T-helper 1 cell (primary cell): ENCODE measurements at places on chromosomes 2 and 18.

GRCh38 chr18:1056404-1056803 is 151.7 kb downstream of the ADCYAP1 start:
- no peak for DNase-seq

DNA sequence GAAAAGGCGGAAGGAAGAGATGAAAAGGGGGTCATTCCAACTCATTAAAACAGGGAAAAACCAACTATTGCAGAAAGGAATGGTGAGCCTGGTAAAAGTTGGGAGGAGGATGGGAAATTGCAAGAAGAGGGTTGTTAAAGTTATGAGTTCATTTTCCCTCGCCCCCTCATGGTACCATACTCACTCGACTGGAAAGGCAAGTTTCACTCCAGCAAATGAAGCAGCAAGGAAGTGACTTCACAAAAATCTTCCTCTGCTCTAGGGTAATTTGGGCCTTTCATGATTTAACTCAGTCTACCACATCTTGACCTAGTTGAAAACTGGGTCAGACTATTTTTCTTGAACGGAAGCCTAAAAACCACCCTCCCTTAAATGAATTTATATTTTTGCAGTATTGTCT is 22.8 kb upstream of the DAW1 start:
- no peak for DNase-seq

- DNase-seq, result no peak
Observed at GRCh38 chr2:12710301-12710700, 6.4 kb upstream of the TRIB2 start.

- no peak for DNase-seq
Observed at GRCh38 chr2:12261986-12262680, 454.6 kb upstream of the TRIB2 start.

- DNase-seq, result no peak
Observed at GRCh38 chr2:38362232-38362631, 14.8 kb downstream of the ATL2 start.

- DNase-seq, result no peak
Observed at GRCh38 chr2:104734937-104735586, 118.9 kb upstream of the POU3F3 start.

DNA sequence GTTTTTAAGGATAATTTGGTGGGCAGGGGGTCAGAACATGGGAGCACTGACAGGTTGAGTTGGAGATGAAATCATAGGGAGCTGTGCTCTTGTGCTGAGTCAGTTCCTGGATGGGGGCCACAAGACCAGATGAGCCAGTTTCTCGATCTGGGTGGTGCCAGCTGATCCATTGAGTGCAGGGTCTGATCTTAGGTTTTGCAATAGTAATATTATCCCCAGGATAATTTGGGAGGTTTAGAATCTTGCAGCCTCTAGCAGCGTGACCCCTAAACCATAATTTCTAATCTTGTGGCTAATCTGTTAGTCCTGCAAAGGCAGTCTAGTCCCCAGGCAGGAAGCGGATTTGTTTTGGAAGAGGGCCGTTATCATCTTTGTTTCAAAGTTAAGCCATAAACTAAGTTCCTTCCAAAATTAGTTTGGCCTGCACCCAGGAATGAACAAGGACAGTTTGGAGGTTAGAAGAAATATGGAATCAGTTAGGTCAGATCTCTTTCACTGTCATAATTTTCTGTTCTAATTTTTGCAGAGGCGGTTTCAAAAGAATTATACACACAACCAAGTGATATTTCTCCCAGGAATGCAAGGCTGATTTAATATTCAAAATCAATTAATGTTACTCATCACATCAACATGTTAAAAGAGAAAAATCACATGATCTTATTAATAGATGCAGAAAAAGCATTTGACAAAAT is 23.0 kb downstream of the DBI start:
- DNase-seq, result no peak

GRCh38 chr2:74174909-74175308 is 3.8 kb downstream of the MOB1A start:
- no peak for DNase-seq
